ENCODE measurements at places on chromosomes 13 and 19.

- DNase-seq, result no peak
Observed at GRCh38 chr19:18648973-18649315, 12.1 kb downstream of the KLHL26 start.

- no peak for DNase-seq
Observed at GRCh38 chr13:79044415-79044814, 361.6 kb downstream of the RBM26 start.

DNA sequence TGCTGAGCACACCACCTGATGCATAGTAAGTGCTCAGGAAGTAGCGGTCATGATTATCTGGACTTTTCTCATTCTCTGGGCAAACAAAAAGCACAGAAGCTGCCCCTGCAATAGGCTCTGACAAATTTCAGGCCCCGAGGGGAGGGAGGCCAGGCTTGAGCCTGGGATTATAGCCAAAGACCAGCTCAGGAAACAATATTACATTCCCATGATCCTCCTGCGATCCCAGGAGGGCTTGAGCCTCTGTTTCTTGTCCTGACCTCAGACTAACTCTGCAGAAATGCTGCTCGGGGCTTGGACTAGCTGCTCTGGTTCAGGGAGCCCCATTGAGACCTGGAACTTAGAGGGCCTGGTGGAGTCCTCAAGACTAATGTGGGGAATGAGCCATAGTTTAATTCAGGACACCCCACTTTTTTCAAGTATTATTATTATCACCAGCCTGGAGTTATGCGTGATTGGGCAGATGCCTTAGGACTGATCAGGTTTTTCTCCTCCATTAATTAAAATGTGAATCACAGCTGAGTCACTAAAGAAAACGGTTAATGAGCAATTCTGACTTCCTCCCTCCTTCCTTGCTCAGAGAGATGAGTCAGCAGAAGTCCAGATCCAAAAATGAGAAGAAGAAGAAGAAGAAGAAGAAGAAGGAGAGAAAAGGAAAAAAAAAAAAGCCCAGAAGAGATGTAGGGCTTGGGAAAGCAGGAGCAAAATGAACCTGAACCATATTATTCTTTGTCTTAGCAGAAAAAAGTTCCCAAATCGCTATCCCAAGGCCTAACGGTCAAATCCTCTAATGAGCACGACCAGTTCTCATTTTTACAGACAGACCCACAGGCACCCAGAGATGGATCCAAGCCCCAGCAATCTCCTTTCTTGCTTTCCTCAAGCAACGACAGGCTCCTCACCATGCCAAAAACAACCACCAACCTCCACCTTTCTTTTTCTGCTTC is 107.2 kb downstream of the CACNA1A start:
- no peak for DNase-seq

- DNase-seq, result no peak
Observed at GRCh38 chr19:17006579-17006978, 20.0 kb downstream of the CPAMD8 start.

DNA sequence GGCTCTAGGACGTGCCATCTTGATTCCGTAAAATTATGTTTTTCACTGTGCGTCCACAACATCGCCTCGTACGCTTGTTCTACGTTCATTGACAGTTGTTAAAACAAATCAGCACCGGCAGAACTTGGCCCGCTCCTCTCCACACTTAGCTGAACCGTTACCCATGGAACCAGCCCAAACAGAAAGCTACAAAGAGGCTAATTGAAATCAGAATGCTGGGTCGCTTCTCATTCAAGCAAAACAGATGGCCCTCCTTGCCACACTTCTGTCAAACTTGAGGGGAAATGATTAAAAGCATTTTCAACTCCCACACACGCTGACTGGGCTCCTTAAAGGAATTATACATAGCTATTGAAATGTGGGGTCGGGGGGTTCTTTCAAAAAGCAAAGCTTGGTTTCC is 71.6 kb downstream of the TM9SF2 start:
- no peak for DNase-seq

DNA sequence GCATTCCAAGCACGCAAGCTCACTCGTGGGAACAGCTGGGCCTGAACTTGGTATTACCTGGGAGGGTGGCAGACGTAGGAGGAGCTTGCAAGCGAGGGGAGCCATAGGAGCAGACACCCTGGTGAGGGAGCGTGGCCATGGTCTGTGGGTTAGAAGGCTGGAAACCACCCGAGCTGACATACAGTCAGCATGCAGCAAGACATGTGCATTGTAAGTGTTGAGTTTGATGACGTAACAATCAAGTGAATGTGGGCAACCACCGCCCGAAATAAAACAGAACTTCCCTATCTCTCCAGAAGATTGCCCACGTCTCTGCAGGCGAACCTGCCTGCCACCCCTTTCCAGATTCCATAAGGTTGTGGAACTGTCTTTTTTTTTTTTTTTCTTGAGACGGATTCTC is 26.8 kb downstream of the UBXN6 start:
- no peak for DNase-seq

DNA sequence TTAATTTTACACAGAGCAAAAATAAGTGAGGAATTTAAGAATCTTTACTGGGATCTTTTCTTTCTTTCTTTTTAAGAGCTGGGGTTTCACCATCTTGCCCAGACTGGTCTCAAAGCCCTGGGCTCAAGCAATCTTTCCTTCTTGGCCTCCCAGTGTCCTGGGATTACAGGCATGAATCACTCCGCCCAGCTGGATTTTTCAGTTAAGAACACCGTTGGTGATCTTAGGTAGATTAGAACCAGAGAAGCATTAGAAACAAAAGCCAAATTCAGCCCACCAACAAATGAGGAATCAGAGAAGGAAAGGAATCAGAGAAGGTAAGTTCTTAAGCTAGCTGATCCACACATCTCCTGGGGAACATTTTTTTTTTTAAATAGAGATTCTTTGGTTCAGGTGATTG is 34.2 kb downstream of the EPSTI1 start:
- no peak for DNase-seq

GRCh38 chr19:7565332-7565731 is 29.8 kb downstream of the PNPLA6 start:
- DNase-seq, result no peak

DNA sequence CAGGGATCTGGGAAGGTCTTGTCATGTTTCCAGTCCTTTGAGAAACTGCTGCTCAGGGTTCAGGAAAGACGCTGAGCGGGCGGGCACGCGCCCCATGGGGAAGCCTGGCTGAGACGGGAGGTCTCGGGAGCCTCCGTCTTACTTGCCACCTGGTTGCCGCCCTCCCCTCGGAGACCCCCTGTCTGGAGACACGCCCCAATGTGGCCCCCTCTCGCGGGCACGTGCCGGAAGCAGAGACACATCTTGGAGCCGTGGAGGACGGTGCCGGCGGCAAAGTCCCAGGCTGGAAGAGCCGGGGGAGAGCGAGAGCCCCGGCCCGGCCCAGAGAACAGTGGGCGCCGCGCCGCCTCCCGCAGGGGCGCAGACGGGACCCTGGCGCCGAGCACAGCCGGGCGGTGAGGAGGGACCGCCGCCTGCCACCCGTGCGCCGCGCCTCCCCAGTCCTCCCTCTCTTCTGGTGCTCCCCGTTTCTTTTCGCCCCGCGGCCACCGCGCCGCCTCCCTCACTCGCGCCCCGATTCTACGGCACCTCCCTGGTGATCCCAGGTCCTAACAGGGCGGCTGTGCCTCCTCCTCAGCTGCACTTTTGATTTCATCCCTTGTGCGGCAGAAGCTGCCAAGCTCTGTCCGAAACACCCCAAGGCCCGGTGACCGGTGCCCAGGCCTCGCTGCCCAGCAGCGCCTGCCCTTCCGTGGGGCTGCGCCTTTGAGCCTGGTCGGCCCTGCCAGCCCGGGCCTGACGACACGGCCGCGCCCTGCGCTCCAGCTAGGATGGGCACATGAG is 15.5 kb downstream of the GJB2 start:
- no peak for DNase-seq

GRCh38 chr19:5134691-5135090 is 165.8 kb downstream of the KDM4B start:
- no peak for DNase-seq

DNA sequence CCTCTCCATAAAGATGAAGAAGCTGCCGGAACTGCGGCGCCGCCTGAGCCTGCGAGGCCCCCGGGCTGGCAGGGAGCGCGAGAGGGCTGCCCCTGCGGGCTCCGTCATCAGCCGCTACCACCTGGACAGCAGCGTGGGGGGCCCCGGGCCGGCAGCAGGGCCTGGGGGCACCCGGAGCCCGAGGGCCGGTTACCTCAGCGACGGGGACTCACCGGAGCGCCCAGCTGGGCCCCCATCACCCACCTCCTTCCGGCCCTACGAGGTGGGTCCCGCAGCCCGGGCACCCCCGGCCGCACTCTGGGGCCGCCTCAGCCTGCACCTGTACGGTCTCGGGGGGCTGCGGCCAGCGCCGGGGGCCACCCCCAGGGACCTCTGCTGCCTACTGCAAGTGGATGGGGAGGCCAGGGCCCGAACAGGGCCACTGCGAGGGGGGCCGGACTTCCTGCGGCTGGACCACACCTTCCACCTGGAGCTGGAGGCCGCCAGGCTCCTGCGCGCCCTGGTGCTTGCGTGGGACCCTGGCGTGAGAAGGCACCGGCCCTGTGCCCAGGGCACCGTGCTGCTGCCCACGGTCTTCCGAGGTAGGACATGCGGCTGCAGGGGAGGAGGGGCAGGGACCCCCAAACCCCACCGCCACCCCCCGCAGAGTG is 2.7 kb downstream of the SYDE1 start:
- DNase-seq, result no peak

GRCh38 chr19:1810439-1811160 is 1.5 kb downstream of the ATP8B3 start:
- DNase-seq, result no peak

GRCh38 chr13:76783798-76784197 is 102.4 kb downstream of the KCTD12 start:
- DNase-seq, result no peak

DNA sequence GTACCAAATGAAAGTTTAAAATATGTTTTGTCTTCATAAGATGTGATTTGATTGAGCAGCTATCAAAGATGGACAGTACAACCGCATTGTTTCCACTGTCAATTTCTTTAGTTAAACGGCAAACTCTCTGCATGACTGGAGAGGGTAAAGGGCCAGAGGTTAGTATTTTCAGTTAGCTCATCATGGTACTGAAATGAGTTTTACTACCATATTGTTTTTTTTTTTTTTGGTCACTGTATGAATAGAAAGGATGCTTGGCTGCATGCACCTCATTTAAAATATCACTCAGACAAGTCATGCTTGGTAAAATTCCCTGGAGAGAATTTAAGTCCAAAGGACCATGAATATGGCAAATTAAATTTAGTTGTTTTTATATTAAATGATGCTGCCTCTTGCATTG is 942.1 kb upstream of the SPRY2 start:
- DNase-seq, result no peak

DNA sequence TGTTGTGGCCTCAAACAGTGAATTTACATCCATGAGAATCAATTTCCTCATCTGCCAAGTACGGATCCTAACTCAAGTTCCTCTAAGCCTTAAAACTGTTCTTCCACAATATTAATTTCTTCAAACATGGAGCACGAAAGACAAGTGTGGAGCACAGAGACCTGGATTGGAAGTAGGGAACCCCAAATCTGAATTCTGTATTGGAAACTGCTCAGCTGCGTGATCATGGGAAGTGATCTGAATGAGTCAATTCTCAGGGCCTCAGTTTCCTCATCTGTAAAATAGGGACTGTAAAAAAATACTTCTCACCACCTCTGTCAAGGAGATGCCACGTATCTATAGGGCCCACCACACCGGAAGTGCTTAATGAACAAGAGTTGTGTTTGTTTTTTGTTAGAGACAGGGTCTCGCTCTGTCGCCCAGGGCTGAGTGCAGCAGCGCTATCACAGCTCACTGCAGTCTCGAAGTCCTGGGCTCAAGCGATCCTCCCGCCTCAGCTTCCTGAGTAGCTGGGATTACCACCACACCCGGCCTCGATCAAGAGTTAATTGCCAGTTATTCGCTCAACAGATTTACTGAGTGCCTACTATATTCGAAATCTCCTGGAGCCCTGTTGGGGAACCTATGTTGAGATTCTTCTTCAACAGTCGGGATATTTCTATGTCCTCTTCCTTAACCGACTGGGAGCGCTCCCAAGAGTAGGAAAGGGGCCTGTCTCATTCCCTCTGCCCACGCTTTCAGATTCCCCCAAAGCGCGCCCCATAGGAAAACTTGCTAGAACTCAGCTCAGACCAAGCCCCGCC is 1.6 kb downstream of the SERTAD3 start:
- DNase-seq, result peak; percentile 12

- DNase-seq, result peak; percentile 82
Observed at GRCh38 chr19:41531438-41532311, 44.3 kb upstream of the CEACAM21 start.

GRCh38 chr13:69600811-69601210 is 506.8 kb upstream of the ATXN8OS start:
- DNase-seq, result no peak

Data from activated naive CD4-positive, alpha-beta T cell treated with Interleukin-2 at 50 U/mL for 16 hours (primary cell).